ENCODE measurements at places on chromosomes 7 and 10. TPM values are rescaled to one million over a fixed set of nuclear protein-coding genes. Genes with fewer than 3 reads are reported as not detected.

The CRYGN gene
- total RNA-seq: not detected

The ZNF777 gene
- total RNA-seq: 13.9 TPM

The CTAGE8 gene
- 0.80 TPM for total RNA-seq

The MKX gene
- 0.80 TPM for total RNA-seq

The PCDH15 gene
- 0.05 TPM for total RNA-seq

The TFR2 gene
- total RNA-seq: 1.0 TPM

The MMD2 gene
- not detected for total RNA-seq

- H3K27me3 ChIP-seq: peaks cover 9% of the 10 kb centered on the region
- no peak overlapping the region for H3K27ac ChIP-seq
- no peak overlapping the region for H3K4me3 ChIP-seq
- H3K36me3 ChIP-seq: peaks cover 16% of the 10 kb centered on the region
These were observed 8.4 kb upstream of the PGAM2 start for GRCh38 chr7:44073664-44074348.

DNA sequence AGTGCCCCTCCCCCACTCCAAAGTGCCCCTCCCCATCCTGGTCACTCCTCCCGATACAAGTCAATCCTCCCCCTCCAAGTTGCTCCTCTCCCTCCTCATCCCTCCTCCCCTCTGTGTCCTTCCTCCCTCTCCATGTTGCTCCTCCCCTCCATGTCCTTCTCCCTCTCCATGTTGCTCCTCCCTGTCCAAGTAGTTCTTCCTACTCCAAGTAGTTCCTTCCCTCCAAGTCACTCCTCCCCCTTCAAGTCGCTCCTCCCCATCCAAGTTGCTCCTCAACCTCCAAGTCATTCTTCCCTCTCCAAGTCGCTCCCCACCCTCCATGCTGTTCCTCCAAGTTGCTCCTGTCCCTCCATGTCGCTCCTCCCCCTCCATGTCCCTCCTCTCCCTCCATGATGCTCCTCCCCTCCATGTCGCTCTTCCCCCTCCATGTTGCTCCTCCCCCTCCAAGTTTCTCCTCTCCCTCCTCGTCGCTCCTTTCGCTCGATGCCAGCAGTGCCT lies 8.6 kb upstream of the WBP1L start:
- peaks cover 21% of the 10 kb centered on the region for H3K4me1 ChIP-seq
- no peak for DNase-seq
- no peak overlapping the region for H3K4me3 ChIP-seq

DNA sequence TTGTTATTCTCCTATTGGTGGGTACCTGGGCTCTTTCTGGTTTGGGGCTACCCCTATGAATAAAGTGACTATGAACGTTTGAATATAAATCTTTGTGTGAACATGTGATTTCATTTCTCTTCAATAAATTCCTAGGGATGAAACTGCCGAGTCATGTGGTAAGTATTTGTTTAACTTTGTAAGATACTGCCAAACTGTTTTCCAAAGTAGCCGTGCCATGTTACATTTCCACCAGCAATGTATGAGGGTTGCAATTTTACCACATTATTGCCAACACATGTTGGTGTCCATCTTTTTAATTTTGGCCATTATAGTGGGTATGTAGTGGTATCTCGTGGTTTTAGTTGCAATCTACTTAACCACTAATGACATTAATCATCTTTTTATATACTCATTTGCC lies 94.7 kb downstream of the ZNRF2 start:
- H3K27ac ChIP-seq: no peak overlapping the region
- peaks cover 3% of the 10 kb centered on the region for H3K27me3 ChIP-seq
- H3K4me1 ChIP-seq: no peaks in the 10 kb centered on the region
- H3K36me3 ChIP-seq: no peaks in the 10 kb centered on the region

GRCh38 chr7:112263519-112263918 lies 57.0 kb downstream of the ZNF277 start:
- no peaks in the 10 kb centered on the region for H3K4me1 ChIP-seq
- no peak for DNase-seq
- H3K4me3 ChIP-seq: no peak overlapping the region
- H3K36me3 ChIP-seq: no peaks in the 10 kb centered on the region

DNA sequence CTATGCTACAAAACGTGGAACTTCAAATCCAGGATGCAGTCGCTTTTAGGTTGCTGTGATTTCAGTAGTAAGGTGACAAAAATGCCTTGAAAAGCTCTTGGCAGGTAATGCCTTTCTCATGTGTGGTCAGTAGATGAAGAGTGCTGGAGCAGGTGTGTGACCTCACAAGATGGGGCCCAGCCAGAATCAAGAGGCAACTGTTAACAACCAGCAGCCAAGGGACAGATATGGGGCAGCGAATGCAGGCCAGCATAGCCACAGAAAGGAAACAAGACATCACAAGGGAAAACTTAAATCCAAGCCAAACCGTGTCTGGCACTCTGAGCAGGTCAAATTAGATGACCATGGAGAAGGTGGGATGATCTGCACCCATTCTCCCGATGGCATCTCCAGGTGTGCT lies 12.3 kb downstream of the HUS1 start:
- H3K27ac ChIP-seq: no peak overlapping the region
- H3K4me3 ChIP-seq: peak overlapping the region; percentile 13
- H3K4me1 ChIP-seq: peaks cover 3% of the 10 kb centered on the region
- peaks cover 56% of the 10 kb centered on the region for H3K36me3 ChIP-seq
- DNase-seq: no peak

GRCh38 chr7:143320620-143321019 lies 4.7 kb downstream of the CLCN1 start:
- peaks cover 6% of the 10 kb centered on the region for H3K27me3 ChIP-seq
- peaks cover 17% of the 10 kb centered on the region for H3K4me1 ChIP-seq
- H3K4me3 ChIP-seq: no peak overlapping the region
- no peak overlapping the region for H3K27ac ChIP-seq

- no peak for DNase-seq
- peaks cover 4% of the 10 kb centered on the region for H3K4me1 ChIP-seq
- peak overlapping the region; percentile 44 for H3K4me3 ChIP-seq
- H3K27me3 ChIP-seq: peaks cover 20% of the 10 kb centered on the region
These were observed 2.2 kb upstream of the SAP25 start for GRCh38 chr7:100575746-100576383.

- no peaks in the 10 kb centered on the region for H3K36me3 ChIP-seq
- no peak for DNase-seq
- peaks cover 16% of the 10 kb centered on the region for H3K4me1 ChIP-seq
- peak overlapping the region; percentile 15 for H3K27ac ChIP-seq
- peaks cover 1% of the 10 kb centered on the region for H3K27me3 ChIP-seq
These were observed 83.8 kb downstream of the EBLN1 start for GRCh38 chr10:22133749-22134624.

DNA sequence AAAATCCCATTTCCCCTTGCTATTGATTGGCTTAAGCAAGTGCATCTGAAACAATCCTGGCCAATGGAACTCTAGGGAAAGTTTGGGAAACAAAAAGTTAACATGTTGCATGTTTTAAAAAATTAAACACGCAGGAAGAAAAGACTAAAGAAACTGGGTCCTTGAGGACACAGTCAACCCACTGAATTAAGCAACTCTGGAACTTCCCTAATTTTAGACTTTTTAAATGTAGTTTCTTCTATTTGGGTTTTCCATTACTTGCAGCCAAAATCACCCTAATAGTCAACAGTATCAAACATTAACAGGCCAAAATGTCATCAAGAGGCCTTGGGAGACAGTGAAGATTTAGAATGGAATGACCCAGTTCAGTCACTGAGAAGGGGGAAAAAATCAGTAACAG lies 40.6 kb downstream of the OSBPL3 start:
- H3K4me3 ChIP-seq: no peak overlapping the region
- DNase-seq: no peak
- H3K36me3 ChIP-seq: no peaks in the 10 kb centered on the region

GRCh38 chr10:86449926-86450558 lies 71.5 kb downstream of the WAPL start:
- H3K36me3 ChIP-seq: peaks cover 22% of the 10 kb centered on the region
- peak overlapping the region; percentile 30 for H3K27ac ChIP-seq
- H3K4me1 ChIP-seq: no peaks in the 10 kb centered on the region

GRCh38 chr7:66146701-66147100 lies 32.1 kb downstream of the CRCP start:
- DNase-seq: no peak
- H3K27me3 ChIP-seq: peaks cover 6% of the 10 kb centered on the region
- H3K27ac ChIP-seq: no peak overlapping the region
- H3K4me3 ChIP-seq: peak overlapping the region; percentile 12
